CD8-positive, alpha-beta memory T cell (primary cell): ENCODE measurements at places on chromosomes 3 and 15.

GRCh38 chr3:13748276-13748879 is 131.5 kb downstream of the WNT7A start:
- DNase-seq = no peak

DNA sequence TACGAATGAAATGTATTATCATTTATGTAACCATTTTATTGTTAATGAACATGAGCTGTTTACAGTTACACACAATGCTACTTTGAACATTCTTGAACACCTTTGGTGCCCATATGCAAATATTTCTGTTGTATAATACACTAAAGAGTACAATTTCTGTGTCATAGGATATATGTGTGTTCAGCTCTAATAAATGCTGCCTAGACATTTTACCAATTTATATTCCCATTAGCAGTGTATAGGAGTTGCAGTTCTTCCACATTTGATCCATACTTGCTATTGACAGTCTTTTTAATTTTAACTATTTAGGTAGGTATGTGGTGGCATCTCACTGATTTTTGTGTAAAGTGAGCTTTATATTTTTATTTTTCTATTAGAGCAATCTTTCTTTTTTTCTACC is 331.8 kb downstream of the ZIC1 start:
- no peak for DNase-seq

DNA sequence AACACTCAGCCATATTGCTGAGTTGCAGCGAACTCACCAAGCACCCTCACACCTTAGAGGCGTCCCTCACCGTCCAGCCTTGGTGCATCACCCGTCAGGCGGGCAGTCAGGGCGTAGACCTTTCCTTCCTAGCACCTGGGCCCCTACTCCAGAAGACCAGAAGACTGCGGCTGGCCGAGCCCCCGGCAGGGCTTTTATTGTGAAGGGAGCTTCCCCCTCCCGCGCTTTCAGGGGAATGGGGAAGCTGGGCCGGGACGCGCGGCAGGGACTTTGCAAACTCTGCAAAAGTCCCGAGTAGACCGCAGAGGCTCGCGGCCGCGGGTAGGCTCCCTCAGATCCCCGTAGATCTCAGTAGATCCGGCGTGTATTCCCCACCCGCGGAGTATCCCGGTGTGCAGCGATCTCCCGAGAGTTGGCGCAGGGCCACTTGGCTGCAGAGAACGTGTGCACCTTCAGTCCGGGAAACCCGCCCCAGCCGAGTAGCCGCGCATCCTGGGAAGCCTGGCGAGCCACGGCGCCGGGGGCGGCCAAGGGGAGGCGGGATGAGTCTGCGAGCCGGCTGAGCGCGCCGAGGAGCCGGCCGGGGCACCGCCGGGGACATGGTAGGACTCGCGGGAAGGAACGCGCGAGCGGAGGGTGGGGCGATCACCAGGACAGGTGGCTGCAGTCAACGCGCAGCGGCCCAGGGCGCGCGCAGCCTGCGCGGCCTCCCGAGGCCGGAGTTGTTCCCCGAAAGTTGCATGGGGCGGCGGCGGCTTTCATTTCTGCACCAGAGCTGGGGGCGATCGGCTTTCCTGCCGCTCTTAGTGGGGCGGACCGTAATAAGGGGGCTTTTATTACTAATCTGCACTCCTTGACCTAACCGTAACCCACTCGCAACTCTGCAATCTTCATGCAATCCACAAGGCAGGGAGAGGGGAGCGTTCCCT is at the start of gene GASK1A:
Gene GASK1A, plus strand, starts transcription at position 268 of the 929 bp plus-strand sequence. Its CDS starts 332 bp downstream, at position 600.
- no peak for DNase-seq

- DNase-seq = no peak
Measured at GRCh38 chr3:154496978-154497377, 67.0 kb upstream of the GPR149 start.

DNA sequence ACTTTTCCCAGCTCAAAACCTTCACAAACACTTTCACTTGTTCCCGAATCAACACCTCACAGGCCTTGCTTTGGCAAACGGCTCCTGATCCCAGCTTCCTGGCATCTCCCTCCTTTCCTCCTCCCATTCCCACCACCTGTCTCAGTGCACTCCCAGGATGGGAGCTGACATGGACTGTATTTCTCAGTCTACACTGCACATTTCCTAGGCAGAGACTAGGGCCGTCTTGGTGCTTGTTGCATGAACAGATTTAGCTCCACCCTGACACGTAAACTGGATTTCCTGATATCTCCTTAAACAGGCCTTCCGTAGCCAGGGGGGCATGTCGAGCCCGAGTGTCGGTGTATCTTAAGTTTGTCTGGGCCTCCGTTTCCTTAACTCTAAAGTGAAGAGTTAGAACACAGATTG is 790 bp upstream of the WHAMM start:
- DNase-seq = no peak

- DNase-seq = no peak
Measured at GRCh38 chr3:190990898-190991297, 128.4 kb upstream of the GMNC start.
